Femur (tissue), 1 donor: ENCODE measurements at places on chromosomes 6 and 20.
A peak's percentile ranks its signal among the peaks of the same experiment; 100 is the strongest.

- DNase-seq = no peak
Measured at GRCh38 chr6:3653528-3654070, 97.9 kb downstream of the PXDC1 start.

DNA sequence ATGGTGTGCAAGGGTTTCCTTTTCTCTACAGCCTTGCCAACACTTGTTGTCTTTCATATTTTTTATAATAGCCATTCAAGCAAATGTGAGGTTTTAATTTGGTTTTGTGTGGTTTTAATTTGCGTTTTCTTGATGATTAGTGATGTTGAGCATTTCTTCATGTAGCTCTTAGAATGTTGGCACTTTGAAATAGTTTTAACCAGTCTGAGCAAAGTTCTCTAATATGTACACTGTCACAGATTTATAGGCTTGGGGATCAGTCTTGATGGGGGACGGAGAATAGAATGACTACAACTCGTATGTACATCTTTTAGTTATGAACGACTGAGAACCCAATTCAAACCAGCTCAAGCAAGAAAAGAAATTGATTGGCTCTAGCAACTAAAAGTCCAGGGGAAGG, 1003.1 kb downstream of the KIF16B start:
- no peak for DNase-seq

- DNase-seq = no peak
Measured at GRCh38 chr6:134435814-134436280, 117.9 kb upstream of the SGK1 start.

DNA sequence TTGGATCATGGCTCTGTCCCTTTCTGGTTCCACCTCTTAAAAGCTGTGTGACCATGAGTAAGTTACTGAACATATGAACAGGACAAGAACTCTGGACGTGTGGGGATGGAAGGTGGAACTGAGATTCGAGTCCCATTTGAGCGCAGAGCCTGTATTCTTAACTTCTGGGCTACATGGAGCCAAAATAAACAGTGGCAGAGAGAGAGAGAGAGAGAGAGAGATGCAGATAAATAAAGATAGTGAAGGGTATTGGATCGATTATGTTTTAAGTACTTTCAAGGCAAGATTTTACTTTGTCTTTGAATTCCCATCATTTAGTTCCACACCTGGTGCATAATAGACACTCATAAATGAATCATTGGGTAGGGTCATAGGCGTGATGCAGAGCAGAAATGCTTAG, 39.7 kb downstream of the SLC35D3 start:
- no peak for DNase-seq

- no peak for DNase-seq
Measured at GRCh38 chr6:29631209-29631810, 1.7 kb downstream of the GABBR1 start.

- no peak for DNase-seq
Measured at GRCh38 chr6:34851361-34851760, 36.5 kb downstream of the TAF11 start.

DNA sequence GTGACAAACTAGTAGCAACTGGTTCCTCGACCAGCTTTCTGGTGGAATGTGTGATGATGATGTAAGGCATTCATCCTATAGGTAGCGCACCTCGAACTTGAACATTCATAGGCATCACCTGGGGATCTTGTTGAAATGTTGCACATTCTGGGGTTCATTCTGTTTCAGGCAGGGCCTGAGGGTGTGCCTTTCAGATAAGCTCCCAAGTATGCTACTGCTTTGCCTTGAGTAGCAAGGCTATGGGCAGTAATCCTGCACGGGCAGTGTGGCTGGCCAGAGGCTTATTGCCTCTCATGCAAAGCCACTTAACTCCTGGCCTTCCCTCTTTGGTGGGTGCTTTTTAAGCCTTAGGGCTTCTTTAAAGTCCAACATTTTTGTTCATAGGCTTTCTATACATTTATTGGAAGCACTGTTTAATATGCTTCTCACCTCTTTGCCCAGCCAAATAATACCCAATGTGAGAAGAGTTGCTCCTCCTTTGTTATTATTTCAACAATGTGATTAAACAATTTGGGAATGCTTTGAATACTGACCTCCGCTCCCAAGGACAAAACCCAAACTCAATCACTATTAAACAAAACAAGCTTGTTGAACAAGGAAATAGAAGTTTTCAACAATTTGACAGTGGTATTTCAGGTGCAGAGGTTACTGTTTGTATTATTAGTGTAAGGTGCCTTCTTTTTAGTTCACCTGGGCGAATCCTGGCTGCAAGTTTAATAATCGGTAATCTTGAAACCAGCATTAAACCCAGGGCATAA, 57.5 kb downstream of the JARID2 start:
- no peak for DNase-seq

DNA sequence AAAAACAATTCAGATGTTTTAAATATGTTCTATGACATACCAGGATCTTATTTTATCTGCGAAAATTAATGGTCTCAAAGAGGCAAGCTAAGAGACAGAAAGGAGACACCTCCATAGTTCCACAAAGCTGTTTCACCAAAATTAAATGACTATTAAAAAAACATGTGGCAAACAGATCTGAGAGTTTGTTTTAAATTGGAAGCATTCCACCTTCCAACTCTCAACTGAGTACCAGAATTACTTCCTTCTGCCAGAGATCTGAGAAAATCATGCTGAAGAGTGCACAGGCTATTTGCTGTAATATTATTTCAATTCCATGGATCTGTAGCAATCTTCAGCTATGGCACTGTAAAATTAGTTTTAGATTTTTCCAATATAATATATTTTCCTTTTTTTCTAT, 669.5 kb upstream of the MARCKS start:
- DNase-seq = no peak

DNA sequence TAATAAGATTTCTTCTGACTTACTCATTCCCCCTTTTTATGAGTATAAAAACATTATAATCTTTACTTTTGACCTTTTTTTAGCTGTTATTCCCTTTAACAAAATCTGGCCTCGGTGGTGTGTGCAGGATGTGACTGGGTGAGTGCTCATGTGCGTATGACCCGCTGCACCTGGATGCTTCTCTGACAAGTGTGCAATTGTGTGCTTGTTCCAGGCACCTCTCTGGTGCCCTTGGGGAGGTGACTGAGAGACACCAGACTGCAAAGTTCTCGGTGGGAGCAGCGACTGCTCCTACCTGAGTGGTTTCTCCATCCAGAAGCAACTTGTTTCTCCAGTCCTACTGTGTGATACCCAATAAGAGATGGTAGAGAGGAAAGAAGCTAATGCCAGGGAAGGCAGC, 65.0 kb downstream of the ISM1 start:
- no peak for DNase-seq

GRCh38 chr6:168090064-168090690, 11.2 kb upstream of the FRMD1 start:
- no peak for DNase-seq

DNA sequence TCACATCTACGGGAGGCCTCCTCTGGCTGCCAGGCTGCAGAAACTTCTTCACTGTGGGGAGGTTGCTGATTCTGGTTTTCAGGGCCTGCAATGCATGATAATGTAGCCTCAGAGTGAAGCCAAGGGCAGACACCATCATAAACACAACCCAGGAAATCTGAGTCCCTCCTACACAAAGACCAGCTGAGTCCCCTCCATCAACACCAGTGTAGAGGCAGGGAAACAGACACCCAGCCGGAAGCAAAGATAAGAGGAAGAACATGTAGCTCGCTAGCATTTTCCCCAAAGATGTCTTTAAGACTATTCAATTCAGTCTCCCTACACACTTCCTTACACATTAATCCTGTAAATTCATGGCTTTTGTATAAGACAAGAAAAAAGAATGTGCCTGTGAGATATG, 23.6 kb downstream of the GSTA2 start:
- no peak for DNase-seq

DNA sequence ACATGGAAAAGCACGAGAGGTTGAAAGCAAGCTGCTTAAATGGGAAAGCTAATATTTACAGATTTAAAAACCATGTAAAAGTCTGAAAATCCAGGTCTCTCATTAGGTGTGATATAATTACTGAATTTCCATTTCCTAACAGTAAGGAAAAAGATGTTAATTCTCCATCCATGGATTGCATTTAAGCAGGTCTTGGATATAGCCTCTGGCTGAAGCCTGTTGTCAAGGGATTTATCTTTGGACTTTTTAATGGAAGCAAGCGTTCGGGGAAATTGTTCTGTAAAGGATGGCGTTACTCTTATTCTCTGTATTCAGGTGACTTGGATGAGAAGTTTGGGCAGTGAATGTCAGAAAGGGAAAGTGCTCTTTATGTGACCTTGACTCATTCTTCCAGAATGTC, 233.8 kb downstream of the SLC24A3 start:
- no peak for DNase-seq

DNA sequence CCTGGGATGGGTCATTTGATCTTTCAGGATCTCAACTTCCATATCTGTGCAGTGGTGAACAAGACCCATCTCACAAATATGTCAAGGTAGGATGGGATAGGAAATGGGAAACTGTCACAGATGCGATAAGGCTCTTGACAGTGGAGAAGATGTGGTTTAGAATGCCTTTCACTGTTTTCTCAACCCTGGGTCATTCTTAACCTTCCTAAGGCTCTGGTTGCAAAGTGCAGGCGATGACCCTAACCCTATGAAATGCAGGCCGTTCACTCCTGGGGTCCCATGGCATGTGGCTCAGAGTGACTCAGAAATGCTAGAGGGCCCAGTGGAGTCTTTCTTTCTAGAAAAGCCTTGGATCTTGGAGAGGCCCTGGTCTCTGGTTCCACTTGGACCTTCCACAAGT, 61.7 kb downstream of the FOXA2 start:
- no peak for DNase-seq

- no peak for DNase-seq
Measured at GRCh38 chr20:51211191-51211590, 188.3 kb upstream of the KCNG1 start.

GRCh38 chr20:54219751-54220426, 12.0 kb downstream of the PFDN4 start:
- DNase-seq = no peak

DNA sequence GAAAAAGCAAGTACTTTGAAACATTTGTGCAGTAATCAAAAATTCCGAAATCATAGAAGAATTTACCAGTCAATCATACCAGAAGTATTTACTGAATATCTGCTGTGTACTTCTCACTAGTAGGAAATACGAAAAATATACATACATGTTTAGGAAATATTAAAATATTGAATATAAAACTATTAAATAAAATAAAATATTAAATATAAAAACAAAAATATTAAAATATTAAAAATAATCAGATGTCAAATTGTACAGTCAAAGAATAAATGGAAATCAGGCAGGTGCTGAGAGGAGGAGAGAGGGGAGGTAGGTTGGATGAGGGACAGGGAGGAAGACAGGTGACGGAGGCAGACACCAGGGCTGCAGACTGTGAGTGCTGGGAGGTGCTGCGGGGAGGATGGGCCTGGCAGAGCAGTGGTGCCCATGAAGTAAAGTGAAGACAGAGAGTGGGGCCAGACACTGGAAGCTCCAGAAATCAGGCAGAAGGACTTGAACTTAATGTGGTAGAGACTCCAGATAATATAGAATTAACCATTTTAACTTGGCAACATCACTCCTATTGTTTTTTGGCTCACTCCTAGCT, 55.9 kb downstream of the PRKN start:
- DNase-seq = no peak

- no peak for DNase-seq
Measured at GRCh38 chr6:157905590-157906342, 75.9 kb upstream of the SYNJ2 start.

DNA sequence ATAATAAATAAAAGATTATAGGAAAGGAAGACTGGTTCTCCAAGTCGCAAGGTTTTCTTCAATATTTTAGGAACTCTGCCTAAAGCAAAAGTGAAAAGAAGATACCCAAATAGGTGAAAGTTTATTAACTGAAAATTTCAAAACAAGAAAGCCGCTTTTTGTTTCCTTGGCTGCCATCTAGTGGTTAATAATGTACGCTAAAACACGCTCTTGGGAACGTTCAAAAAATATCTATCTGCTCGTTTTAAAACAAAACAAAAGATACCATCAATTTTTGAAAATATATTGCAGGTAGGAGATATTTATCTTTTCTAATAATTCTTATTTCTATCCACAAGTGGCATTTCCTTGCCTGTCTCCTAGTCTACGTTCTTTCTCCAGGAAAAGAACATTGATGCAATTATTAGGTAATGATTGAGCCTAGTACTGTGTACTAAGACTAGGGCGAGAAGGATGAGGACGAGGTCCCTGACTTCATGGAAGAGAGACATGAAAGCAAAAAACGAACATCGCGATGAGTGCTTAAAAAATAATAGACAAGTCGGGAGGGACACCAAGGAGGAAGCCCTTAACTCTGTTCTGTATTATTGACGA, 97.2 kb downstream of the SPTLC3 start:
- DNase-seq = no peak

DNA sequence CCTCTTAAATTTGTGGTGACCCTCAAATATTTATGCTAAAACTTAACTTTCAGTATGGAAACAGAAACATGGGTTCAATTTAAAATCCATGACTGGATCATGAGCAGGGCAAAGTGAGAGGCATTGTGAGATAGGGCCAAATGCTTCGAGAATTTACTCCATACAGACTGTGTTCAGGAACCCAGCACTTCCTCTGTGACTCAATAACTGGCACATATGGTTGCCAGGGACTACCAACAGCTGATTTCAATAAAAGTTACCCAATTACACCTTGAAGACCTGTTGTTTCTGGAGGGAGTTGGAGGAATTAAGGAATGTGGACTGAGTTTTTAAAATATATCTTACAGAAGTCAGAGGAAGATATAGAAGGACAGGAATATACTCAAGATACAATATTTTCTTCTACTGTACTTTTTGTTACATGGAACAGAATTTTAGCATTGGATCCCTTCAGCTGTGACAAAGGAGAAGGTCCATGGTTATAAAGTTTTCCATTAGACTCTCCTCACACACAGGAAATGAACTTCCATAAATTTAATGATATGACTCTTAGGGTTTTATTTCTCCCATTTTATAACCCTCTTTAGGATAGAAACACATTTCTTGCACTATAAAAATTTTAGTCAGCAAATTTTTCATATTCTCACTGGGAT, 258.5 kb downstream of the KHDC1L start:
- no peak for DNase-seq

GRCh38 chr6:83514866-83515466, 2.6 kb downstream of the PRSS35 start:
- peak; percentile 53 for DNase-seq

GRCh38 chr20:10488534-10488933, 53.4 kb downstream of the SLX4IP start:
- no peak for DNase-seq

- DNase-seq = peak; percentile 32
Measured at GRCh38 chr20:38804682-38805501, 605 bp upstream of the PPP1R16B start.

- no peak for DNase-seq
Measured at GRCh38 chr20:10005885-10006284, 28.9 kb upstream of the ANKEF1 start.

DNA sequence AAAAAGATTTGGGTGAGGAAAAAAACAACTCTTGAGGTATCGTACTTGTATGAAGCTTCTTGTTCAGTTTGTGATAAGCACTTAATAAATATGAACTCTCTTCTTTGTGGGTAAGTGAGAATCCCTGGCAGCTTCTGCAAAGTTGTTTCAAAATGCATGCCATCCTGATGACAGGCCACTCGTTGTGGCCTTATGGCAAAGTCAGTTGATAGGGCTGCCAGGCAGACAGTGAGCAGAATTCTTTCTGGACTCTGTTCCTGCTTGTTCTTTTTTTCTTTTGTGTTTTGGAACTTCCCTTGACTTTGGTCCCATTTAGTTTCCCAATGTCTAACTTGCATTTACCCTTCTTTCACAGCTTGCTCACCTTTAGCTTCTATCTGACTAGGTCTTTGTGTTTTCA, 983.5 kb upstream of the FLRT3 start:
- no peak for DNase-seq

- no peak for DNase-seq
Measured at GRCh38 chr20:32607727-32608663, 22.9 kb upstream of the NOL4L start.

- DNase-seq = no peak
Measured at GRCh38 chr20:46607849-46608497, 43.3 kb downstream of the SLC13A3 start.
